ENCODE measurements at places on chromosomes 5 and 9.

DNA sequence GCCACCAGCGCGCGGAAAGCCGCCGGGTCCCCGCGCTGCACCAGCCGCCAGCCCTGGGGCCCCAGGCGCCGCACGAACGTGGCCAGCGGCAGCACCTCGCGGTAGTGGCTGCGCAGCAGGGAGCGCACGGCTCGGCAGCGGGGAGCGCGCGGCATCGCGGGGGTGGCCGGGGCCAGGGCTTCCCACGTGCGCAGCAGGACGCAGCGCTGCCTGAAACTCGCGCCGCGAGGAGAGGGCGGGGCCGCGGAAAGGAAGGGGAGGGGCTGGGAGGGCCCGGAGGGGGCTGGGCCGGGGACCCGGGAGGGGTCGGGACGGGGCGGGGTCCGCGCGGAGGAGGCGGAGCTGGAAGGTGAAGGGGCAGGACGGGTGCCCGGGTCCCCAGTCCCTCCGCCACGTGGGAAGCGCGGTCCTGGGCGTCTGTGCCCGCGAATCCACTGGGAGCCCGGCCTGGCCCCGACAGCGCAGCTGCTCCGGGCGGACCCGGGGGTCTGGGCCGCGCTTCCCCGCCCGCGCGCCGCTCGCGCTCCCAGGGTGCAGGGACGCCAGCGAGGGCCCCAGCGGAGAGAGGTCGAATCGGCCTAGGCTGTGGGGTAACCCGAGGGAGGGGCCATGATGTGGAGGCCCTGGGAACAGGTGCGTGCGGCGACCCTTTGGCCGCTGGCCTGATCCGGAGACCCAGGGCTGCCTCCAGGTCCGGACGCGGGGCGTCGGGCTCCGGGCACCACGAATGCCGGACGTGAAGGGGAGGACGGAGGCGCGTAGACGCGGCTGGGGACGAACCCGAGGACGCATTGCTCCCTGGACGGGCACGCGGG is at the start of gene TERT:
TERT (minus strand) TSS at position 234 of the 815 bp plus-strand sequence; CDS start at position 155, 79 bp downstream.
- DNase-seq = no peak

- no peak for DNase-seq
Measured at GRCh38 chr9:85115473-85115872, 445.9 kb downstream of the NTRK2 start.

DNA sequence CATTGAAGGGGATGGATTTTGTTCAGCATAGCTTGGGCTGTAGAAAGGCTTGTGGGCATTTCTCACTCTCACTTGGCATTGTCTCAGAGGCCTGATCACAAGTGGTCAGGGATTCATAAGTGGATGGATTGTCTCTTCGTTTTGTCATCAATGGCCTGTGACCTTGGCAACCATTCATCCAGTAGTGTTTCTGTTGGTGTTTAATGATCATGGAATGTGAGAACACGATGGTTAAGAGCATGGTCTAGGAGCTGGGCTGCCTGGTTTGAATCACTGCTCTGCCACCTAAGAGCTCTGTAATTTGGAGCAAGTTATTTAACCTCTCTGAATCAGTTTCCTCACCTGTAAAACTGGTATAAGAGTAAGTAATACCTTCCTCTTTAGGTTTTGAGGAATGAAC is 430.1 kb upstream of the MEF2C start:
- no peak for DNase-seq

- peak; percentile 33 for DNase-seq
Measured at GRCh38 chr9:119370816-119371215, 1.6 kb upstream of the BRINP1 start.

DNA sequence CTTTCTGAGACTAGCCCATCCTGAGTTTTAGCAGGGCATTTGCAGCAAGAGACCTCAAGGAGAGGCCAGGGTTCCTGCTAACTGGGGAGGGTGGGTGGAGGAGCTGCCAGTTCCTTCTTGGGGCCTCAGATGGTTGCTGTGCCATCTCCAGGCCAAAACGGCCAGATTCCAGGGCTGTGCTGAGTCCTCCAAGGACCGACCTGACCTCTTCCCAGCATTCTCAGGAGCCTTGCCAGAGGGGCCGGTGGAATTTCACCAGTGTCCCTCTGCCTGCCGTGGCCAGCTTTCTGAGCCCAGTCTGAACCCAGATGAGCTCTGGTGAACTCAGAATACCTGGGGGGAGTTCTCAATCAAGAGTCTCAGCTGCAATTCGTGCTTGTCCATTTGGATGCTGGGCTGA is 54.3 kb downstream of the TSTD2 start:
- DNase-seq = no peak

- DNase-seq = no peak
Measured at GRCh38 chr9:77133011-77133410, 44.3 kb upstream of the VPS13A start.

GRCh38 chr5:68519143-68519542 is 303.6 kb downstream of the PIK3R1 start:
- no peak for DNase-seq

GRCh38 chr9:4799033-4799430 is 6.3 kb downstream of the RCL1 start:
- no peak for DNase-seq

DNA sequence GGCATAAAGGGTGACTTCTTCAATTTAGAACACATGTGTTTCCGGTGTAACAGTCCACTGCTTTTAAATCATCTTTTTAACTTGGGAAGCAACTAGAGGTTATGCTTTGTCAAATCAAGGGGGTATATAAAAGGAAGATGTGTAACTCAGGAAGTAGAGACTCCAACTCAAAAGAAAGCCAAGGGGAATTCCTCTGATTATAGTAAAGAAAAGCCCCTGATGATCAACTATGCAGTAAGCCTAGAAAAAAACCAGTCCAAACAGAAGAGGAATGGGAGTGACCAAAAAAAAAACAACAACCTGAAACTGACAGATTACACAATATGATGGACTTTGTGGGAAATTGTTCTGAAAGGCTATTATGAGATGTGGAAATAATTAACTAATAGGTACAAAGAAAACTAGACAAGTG is 90.3 kb downstream of the AK8 start:
- no peak for DNase-seq

DNA sequence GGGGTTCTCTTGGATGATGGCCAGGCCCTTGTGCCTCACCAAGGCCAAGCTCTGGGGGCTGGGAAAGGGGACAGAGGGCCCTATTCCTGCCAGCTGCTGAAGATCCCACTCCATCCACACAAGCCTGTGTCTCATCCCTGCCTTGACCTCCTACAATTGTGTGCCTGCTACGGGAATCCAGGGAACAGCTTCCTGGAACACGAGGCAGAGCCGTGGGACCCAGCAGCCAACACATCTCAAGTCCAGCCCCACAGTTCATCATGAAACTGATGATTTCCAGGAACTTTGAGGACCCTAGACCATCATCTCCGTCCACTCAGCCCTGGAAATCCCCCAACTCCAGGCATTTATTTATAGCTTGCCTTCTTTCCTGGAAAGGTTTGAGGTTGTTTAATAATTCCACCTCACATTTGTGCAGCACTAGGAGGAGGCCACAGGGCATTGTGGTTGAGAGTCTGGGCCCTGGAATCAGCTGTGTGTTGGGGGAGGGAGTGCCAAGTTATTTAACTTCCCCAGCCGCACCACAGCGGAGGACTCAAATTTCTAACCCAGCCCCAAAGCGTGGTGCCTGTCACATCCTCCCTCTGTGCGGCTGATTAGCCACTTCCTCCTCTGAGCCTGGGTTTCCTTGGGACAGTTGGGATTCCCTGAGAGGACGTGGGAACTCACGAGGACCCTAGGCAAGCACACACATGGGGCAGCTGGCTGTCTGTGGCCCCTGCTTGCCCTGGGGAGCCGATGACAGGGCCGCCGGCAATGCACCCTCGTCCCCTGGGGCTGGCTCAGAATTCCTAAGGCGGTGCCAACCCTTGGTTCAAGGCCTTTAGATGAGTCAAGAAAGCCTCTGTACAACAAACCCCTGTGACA is 58.2 kb upstream of the GGTA1 start:
- peak; percentile 65 for DNase-seq

GRCh38 chr5:86986837-86987236 is 280.8 kb upstream of the RASA1 start:
- no peak for DNase-seq

DNA sequence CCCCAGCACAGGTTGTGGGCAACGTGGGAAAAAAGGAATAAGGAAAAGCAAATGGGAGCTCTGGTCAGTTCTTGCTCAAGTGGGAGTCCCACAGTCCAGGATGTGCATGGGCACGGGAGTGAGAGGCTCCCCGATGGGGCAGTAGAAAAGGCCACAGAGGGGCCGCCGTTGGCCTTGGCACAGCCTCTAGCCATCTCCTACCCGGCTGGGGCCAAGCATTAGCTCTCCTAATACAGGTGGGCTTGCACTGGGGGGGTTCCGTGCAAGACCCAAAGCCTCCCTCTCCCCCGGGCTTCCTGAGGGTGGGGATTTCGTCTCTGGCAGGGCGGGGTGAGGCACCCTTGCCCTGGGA is 212.2 kb upstream of the MVB12B start:
- no peak for DNase-seq

DNA sequence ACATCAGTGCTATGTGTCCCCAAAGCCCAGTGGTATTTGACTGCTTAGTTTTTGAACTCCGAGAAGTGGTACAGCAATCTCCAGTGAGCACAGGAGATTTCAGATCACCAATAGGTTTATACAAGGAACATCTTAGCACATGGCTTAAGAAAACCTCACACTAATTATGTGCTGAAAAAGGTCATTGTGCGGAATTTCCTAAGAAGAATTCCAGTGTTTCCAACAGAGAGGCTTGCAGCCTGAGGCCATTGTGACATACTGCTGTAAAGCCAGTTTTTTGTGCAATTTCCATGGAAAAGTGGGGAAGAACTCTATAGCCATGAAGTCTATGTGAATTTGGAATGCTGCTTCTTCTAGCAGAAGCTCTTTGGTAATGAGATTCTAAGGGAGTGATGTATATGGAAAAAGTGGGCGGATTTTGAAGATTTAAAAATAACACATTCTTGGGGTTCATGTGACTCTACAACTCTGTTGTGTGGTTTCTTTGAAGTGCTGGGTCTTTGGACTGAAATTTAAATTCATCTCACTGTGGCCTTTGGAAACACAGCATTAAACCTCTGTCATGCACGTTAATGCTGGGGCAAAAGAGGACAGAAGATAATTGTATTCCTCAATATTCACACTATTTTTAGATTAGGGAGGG is 110.5 kb upstream of the CD180 start:
- no peak for DNase-seq

DNA sequence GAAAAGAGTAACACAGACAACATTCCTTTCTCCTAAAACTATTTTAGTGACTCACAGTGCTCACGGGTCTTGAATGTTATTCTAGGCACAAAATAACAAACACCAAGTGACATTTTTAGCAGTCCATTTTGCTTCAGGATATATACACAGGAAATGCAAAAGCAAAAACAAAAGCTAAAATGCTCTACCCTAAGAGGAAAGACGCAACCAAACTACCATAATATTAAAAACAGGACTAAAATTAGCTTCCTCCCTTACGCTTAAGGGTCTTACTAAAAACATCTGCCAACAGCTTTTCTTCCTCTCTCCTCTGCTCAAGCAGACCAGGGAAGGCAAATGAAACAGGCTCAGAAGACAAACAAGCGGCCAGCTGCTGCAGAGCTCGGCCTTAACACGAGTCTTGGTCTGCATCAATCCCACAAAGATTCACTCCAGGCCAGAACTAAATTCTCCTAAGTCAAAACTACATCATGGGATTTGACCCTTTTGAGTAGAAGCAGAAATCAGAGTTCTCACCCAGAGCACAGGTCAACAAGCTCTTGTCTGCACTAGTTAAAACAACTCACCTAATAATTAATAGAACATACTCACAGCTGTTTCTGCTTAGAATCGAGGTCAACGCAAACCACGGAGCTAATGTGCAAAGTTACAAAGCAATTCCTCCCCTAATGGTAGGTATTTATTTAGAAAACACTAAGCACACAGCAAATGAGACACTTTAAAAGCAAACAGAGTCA is 62.3 kb downstream of the RAPGEF1 start:
- no peak for DNase-seq

DNA sequence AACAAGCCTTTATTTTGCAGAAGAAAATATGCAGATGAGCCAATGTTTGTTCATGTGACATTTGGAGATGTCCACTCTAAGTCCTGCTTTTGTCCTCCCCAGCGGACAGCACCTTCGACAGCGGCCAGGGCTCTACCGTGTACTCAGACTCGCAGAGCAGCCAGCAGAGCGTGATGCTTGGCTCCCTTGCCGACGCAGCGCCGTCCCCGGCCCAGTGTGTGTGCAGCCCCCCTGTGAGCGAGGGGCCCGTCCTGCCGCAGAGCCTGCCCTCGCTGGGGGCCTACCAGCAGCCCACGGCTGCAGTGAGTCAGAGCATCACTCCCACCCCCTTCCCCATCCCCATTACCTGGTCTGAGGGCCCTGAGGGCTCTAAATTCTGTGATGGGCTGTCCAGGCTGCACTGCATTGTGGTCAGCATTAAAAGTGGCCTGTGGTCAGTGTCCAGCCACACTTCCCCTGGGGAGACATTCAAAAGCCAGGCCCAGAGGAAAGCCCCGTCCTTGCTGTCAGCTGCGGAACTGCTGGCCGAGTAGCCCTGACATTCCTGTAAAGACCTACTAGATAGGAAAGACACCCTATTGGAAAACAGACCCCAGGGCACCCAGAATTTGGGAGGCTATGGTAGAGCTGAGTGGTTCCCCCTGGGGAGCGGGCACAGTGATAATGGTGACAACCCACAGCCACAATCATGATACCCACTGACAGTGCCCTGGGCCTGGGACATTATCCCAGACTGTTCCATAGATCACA is 69.0 kb downstream of the WNK2 start:
- no peak for DNase-seq

DNA sequence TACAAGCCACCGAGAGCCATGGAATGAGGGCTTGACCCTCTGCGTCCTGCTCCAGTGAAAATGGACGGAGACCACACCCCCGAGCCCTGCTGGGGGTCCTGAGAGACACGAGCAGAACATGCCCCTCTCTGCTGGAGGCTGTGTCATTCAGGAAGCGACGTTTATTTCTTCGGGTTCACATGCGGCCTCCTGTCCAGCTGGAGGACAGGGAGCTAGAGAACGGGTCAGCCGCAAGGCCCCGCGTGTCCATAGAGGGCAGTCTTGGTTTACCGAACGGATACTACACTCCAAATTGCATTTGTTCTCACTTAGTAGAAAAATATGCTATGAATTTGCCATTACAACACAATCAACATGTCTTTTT is 36.1 kb downstream of the MRPL36 start:
- DNase-seq = no peak

All from left ventricle myocardium inferior (tissue), 1 donor.